Stimulated activated CD4-positive, alpha-beta T cell treated with anti-CD3 and anti-CD28 coated beads, Interleukin-4, amount 100 ng/mL, for 4 hours (primary cell): ENCODE measurements at places on chromosomes 11 and 22.

GRCh38 chr11:112962579-112963367, 1.6 kb downstream of the NCAM1 start:
- no peak for DNase-seq

GRCh38 chr11:39365809-39366436, 2093.5 kb downstream of the LRRC4C start:
- no peak for DNase-seq

GRCh38 chr22:29023172-29023796, 38.3 kb downstream of the C22orf31 start:
- no peak for DNase-seq

DNA sequence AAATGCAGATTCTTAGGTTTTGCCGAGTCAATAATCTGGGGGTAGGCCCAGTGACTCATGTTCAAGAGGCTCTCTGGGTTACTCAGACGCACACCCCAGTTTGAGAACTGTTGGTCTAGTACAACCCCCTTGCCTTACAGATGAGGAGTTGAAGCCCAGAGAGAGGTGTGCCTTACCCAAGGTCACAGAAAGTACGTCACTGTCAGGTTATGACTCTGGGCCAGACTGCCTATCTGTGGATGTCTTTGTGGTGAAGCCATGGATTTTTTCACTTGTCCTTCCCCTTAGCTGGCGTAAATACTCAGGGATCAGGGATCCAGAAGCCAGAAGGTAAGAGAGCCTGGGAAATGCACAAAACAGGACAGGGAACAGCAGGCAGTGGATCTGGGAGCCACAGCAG, 25.2 kb upstream of the NECTIN1 start:
- DNase-seq = no peak

DNA sequence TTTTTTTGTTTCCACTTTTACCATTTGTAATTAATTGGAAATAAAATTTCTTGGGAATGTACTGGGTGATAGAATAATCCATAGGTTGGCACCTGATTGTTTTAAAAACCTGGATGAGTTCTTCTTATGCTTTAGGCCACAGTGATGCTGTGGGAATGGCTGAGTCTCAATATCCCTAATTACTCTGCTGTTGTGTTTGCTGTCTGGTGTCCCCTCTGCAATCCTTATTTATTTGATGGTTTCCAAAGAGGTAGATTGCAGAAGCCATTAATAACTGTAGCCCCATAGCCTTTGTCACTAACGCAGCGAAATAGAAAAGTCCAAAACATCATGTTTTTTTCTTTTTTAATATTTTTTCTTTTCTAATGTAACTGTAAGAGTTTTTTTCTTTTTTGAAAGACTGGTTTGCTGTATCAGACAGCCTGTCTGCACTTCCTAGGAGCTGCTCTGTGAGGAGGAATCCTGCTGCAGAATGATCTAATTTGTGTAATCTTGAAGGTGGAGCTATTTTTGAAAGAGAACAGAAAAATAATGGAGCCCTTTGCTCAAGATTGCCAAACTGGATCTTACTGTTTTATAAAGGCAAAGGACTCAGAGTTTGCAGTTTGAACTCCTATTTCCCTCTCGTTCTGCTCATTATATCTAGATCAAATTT, 14.9 kb downstream of the PACS1 start:
- DNase-seq = no peak

- DNase-seq = no peak
These were observed 1062.8 kb downstream of the DLG2 start for GRCh38 chr11:84564180-84564866.

GRCh38 chr22:27768027-27768653, 33.4 kb downstream of the MN1 start:
- DNase-seq = no peak

DNA sequence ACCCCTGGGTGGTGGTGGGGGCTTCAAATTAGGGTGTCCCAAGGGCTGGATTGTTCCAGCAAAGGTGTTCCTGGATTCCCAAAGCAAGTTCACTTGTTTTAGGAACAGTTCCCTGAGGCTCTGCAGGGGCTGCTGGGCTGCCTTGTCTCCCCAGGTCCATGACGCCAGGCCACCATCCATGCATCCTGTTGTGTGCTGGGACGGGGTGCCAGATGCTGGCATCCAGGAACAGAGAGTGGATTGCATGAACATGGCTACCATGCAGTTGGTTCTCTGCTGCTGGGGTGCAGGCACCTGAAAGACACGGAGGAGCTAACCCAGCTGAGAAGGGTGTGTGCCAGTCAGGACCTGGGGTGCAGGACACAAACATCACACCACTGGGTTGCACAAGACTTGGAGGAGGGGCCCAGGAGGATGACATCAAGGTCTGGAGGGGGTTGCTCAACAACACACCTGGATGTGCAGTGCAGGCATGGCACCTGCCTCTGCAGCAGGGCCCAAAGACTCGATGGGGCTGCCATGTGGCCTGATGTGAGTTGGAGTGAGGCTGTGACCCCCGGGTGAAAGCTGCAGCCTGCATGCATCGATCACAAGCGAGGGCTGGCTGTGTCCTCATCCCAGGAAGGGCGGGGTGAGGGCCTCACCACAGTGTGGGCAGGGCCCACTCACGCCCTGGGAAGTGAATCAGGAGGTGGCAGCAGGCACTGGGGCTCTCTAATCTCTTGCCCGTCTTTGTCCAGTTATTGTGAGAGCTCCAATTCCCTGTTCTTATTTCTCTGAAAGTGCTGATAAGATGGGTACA, 74.0 kb upstream of the CLDN5 start:
- DNase-seq = no peak
